ENCODE measurements at places on chromosomes 2 and 18.

DNA sequence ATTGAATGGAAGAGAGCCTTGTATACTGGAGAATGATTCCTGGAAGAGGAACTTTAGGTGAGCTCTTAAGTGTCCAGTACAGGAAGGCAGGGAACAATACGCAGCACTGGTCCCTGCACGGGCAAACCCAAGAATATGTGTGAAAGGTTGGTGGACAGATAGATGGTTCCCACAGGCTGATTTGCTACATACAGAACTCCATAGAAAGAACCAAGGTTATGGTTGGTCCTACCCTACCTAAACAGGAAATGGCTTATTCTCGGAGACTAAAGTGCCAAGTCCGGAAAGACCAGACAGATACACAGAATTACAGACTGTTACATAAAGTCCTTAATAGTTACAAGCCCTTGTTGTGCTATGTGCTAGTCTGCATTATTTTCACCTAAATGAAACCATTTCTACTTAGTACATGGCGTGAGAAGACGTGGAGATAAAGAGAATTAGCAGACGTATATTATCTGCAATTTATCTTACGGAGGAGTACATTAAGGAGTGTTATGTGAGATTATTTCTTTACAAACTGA is 1.2 kb downstream of the REV1 start:
- no peak for DNase-seq

DNA sequence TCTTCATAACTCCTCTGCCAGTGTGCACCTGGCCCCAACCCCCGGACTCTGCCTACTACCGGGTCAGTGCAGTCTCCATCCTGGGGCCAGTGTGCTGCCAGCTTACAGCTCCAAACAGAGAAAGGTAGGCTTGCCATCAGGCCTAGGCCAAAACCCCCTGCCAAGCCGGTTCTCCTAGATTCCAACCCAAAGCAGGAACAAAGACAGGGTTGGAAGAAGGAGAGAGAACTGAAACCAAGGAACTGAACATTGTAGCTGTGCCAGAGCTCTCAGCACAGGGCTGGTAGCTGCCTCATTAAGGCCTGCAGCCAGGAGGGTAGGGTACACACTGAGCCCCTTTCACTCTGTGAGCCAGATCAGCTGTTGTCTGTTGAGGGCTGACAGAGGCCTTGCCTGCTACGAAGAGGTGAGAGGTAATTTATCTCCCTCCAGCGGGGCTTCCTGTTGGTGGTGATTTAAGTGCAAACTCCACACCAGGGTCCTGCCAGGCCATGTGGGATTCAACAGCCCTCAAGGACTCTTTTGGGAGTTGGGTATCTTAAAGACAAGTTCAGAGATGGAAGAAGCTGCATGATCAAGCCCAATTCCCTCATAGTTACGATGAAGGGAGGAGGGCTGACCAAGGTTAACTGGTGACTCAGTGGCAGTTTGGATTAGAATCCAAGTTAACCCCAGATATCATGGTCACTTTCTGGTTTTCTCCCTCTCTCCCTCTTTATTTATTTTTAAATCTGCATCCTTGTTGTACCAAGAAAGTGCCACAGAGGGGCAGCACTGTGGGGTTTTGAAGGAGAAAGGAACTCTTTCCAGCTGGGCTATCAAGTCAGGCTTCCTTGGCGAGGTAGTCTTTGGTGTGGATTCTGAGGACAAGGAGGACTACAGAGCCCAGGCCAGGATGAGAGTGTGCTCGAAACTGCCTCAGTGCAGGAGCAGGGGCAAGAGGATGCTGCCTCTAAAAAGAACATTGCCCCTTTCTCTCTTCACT is 48.1 kb downstream of the CYRIA start:
- no peak for DNase-seq

DNA sequence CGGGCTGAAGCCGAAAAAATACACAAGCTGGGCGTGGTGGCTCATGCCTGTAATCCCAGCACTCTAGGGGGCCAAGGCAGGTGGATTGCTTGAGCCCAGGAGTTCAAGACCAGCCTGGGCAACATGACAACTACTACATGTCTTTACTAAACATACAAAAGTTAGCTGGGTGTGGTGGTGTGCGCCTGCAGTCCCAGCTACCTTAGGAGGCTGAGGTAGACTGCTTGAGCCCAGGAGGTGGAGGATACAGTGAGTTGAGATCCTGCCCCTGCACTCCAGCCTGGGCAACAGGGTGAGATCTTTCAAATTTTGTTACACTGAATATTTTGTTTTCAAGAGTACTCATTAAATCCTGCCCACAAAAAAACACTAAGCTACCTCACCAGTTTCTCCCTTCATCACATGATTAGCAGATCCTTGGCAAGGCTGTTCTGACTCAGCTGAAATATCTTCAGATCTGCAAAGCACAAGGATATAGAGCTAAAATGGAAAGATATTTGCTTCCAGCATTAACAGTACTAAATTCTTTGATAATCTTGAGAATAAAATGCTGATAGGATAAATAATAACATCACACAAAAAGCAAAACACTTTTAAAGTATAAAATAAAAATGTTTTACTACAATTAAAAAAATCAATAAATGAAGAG is 28.2 kb upstream of the MCM6 start:
- no peak for DNase-seq

DNA sequence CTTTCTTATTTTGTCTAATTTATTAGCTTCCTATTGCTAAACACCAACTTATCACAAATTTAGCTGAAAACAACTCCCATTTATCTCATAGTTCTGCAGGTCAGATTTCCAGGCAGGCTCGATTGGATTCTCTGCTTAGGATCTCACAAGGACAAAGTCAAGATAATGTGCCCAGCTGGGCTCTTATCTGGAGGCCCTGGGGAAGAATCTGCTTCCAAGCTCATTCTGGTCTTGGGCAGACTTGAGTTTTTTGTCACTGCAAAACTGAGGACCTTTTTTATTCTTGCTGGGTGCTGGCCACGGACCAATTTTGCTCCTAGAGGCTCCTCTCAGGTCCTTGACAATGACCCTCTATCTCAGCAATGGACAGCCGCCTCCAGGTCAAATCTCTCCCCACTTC is 215.5 kb downstream of the TRIB2 start:
- no peak for DNase-seq

DNA sequence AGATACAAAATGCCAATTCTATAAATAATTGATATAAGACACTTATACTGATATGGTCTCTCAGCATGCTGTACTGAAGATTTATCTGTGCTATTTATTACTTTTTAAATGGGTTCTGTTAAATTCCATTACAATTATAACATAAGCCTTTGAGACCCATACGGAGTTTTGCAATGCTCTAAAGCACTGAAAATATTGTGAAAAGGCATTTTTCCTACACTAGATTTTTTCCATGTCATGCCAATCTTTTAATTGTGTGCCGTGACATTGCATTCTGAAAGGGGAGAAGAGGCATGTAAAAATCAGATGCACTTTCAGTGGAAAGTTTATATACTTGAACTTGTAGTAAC is 46.5 kb downstream of the EFEMP1 start:
- no peak for DNase-seq

DNA sequence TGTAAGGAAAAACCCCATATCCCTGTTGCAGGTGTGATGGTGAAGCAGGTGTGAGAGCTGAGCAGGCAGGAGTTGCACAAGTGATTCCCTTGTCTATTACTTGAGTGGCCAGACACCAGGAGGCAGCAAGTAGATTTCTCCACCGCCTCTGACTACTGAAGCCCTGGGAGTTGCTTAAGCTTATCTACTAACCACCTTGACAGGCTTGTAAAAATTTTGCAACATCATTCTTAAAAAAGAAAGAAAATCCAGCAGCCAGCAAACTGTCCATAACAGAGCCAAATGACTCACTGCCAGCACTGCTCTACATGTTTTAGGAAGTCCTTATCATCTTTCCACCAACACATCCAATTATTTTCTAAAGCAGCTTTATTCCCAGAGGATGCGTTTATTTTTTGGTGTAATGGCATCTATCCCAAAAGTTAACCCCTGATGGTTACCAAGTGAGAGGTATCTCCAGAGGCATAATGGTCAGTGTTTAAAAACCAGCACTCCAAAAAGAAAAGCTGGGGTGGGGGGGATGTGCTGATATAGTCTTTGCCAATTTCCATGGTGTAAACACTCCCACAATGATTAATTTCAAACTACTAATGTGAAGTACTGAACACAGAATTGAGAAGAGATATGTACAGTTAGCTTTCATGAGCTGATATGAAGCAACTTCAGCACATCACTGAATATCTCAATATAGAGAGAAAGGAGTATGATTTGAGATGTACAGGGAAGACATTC is 16.3 kb upstream of the GPR39 start:
- DNase-seq, result no peak

DNA sequence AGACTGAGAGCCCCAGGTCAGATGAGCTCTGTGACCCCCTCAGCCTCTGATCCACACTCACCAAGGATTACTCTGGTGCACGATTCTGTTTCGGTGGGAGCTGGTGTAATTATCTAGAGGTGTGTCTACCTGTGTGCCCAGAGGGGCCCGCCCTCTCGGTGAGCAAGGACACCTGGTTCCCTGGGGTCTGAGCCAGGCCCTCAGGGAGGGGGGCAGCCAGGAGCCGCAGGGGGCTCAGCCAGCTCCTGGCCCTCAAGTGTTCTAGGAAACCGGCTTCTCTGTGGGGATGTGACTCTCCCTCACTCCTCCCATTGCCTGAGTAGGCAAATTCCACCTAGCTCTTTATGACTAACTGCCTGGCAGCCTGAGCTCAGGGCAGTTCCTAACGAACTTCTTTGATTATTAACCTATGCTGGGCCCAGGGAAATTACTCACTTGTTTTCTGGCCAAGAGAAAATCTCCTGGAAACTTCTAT is 17.4 kb downstream of the AGAP1 start:
- DNase-seq, result no peak

- no peak for DNase-seq
Measured at GRCh38 chr2:42193722-42194187, 24.6 kb downstream of the EML4 start.

GRCh38 chr18:3012136-3013023 is 564 bp downstream of the LPIN2 start:
- no peak for DNase-seq

GRCh38 chr2:7674606-7675005 is 757.4 kb downstream of the RNF144A start:
- no peak for DNase-seq

DNA sequence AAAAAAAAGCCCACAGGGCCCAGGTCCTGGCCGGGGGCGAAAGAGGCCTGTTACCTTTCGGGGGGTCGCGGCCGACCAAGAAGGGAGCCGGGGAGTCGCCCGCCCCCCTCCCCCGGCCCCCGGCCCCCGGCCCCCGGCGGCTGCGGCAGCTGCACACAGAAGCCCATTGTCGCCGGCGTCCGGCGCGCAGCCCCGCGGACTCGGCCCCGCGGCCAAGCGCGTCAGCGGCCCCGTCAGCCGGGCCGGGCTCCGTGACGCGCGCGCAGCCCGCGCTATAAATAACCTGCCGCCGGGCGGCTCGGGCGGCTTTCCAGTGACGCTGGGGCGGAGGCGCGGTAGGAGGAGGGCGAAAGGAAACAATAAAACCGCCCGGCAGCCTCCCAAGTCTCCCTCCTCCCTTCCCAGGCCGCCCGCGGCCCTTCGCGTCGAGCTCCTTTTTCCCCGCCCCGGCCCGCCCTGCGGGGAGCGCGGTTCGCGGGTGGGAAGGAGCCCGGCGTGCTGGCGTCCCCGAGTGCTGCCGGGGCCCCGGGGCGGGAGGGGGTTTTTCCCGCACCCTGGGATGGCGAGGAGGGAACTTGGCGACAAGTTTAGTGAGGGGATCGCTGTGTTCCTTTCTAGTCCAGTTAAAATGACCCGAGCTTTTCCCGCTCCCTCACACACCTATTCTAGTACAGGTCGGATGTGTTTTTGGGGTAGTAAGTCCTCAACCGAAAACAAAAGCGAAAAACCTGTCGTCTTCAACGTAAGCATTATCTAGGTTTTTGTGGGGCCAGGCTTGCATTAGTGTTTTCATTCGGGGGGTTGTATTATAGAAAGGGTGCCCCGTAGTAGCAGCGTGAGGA is 10.0 kb upstream of the NR4A2 start:
- DNase-seq, result peak; percentile 94

- DNase-seq, result no peak
Measured at GRCh38 chr18:34764451-34764850, 54.4 kb downstream of the DTNA start.

- no peak for DNase-seq
Measured at GRCh38 chr2:223300326-223300725, 248.3 kb downstream of the KCNE4 start.

- DNase-seq, result no peak
Measured at GRCh38 chr18:50447102-50447741, 72.4 kb downstream of the SKA1 start.

GRCh38 chr2:206740800-206741199 is 22.6 kb upstream of the DYTN start:
- DNase-seq, result no peak

GRCh38 chr2:61396005-61396404 is 74.9 kb downstream of the USP34 start:
- no peak for DNase-seq

- no peak for DNase-seq
Measured at GRCh38 chr2:137672989-137673552, 291.2 kb upstream of the HNMT start.

DNA sequence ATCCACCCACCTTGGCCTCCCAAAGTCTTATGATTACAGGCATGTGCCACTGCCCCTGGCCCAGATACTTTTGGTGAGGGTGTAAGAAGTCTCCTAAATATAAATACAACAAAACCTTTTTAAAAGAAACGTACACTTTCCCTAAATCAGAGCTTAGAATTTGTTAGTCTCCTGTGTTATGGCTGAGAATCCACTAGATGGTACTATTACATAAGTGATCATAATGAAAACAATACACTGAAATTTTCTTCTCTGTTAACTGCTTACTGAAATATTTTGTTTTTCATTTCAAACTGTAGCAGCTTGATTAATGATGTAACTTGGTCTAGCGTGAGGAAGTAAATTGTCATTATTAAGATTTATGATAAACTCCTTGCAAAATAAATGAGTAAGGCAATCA is 74.8 kb upstream of the FAM98A start:
- DNase-seq, result no peak

GRCh38 chr2:98455494-98455976 is 10.9 kb downstream of the INPP4A start:
- no peak for DNase-seq

DNA sequence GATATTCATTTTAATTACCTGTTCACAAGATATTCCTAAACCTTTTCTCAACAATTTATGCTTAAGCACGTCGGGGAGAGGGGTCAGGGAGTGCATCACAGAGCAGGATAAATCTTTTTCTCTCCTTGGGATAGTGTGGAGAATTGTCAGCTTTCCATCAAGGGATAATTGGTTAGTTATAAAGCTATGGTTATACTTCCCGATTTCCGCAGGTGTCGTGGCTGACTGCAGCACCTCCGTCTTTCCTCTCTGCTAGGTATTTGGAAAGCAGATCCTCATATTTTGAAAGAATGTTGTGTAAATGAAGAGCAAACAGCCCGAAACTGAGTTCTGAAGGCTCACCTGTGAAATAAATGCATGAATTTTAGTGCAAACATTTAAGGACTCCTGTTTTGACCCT is 778 bp downstream of the DYNC2LI1 start:
- no peak for DNase-seq

GRCh38 chr2:69375494-69376353 is 11.3 kb downstream of the GFPT1 start:
- no peak for DNase-seq

GRCh38 chr2:120261387-120262006 is 8.8 kb downstream of the RALB start:
- DNase-seq, result no peak

Measured in activated T-cell treated with anti-CD3 and anti-CD28 coated beads, Interleukin-2, amount 50 U/mL, for 1 hour (primary cell).